ENCODE measurements at places on chromosomes 1 and 21.
A peak's percentile ranks its signal among the peaks of the same experiment; 100 is the strongest.

DNA sequence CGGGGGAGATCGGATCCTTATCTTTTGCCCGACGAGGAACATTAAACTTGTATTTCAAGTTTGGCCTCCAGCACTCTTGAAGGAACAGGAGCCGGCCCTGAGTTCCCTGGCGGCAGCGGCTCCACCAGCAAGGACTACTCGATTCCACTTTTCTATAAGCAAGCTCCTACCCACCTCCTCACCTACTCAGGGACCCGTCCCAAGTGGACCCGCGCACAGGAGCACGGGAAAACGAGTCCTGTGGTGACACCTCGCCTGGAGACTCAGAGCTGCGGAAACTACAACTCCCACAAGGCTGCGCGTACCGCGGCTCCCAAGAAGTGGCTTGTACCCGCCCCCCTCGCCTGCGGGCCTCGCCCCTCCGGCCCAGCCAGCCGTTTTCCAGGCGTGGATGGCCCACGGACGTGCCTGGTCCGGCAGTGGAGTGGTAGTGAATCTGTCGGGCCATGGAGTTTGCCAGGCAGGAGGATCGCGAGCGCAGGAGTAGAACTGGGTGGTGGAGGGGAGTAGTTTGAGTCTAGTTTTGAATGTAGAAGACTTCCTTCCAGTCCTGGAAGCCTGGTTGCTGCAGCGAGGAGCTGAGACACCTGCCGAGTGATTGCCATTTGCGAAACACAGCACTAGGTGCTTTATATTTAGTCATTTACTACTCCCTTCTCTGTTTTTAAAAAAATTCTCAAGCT is at the start of gene ACP6:
ACP6 (minus strand) TSS at position 206 of the 683 bp plus-strand sequence. CDS start 476 bp downstream, outside the sequence.
- peak; percentile 97 for DNase-seq

DNA sequence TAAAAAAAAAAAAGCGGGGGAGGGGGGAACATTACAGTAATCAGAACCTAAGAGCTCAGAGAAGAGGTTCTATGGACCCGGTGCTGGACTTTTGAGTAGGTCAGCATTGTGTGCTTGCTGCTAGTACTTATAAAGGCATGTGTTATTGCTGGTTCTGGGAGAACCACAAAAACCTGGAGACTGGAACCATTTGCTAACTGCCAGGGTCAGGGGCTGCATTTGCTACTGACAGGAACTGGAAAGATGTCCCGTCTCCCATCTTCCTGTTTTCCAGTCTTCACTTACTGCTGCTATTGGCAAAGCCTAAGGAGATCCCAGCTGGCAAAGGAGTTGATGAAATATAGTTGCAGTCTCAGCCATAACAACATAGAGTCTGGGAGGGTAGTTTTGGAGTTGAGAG is 4.3 kb downstream of the RNF2 start:
- no peak for DNase-seq

DNA sequence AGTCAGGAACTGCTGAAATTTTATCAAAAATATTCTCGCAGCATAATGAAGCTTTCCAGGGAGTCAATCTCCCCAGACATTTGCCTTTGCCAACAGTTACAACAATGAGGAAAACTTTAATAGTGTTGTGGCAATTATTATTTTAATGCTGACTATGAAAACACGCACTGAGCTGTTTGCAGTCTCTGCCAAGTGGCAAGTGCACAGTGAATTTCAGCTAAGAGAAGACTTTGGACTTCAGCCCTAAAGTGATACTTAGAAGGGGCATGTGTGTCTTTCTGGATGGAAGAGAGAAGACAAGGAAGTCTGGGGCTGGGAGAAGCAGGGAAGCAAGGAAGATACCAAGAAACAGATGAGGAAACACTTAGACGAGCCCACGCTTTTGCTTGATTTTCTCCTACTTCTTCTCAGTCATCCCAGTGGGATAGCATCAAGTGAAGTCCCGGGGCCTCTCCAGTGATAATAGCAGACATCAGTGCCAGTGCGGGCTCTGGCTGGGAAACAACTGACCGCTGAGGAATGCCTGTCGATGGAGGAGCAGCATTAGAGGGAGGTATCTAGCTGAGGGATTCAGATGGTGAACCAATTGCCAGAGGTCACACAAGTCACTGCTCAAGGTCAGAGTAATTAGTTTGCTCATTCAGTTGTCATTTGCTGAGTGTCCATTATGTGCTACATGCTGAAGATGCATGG is 196.3 kb downstream of the TTLL7 start:
- DNase-seq = no peak

GRCh38 chr21:30936207-30936606 is 54.8 kb upstream of the KRTAP11-1 start:
- DNase-seq = no peak

- no peak for DNase-seq
These were observed 1526.5 kb upstream of the TPTE start for GRCh38 chr21:8994640-8995511.

- peak; percentile 44 for DNase-seq
These were observed 771 bp downstream of the ABCD3 start for GRCh38 chr1:94418664-94419655.

GRCh38 chr1:231171623-231172197 is 9.9 kb downstream of the TRIM67 start:
- no peak for DNase-seq

- DNase-seq = no peak
These were observed 407 bp downstream of the GALNT2 start for GRCh38 chr1:230067419-230067870.

GRCh38 chr1:63988941-63989340 is 214.5 kb upstream of the UBE2U start:
- DNase-seq = no peak

- DNase-seq = no peak
These were observed 50.5 kb downstream of the CNN3 start for GRCh38 chr1:94876362-94876761.

GRCh38 chr1:228275430-228276173 is 67.8 kb downstream of the OBSCN start:
- no peak for DNase-seq

DNA sequence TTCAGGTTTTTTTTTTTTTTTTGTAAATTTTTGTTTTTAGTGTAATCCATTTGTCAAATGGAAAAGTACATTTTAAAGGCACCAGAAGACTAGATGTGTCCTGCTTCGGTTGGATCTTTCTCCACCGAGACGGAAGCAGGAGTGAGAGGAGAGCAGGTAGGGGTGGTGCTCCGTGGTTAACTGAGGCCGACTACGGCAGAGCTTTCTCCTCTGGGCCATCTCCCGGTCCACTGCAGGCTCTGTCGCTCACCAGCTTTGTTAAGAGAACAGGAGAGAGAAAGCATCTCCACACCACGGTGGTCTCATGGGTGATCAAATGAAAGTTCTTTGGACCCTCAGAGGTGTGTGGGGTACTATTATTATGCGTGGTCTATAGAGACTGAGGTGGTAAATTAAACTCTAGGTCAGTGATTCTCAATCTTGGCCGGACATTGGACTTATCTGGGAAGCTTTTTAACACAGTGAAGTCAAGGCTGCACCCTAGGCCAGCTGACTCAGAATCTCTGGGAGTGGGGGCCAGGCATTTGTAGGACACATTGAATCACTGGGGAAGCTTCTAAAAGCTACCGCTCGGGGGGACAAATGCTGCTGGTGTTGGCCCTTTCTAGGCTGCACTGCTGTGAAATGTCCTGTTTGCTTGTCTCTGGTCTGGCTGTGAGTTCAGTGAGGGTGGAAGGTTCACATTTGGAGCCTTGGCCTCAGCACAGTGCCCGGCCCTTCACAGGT is 25.0 kb downstream of the ABCA4 start:
- DNase-seq = no peak

DNA sequence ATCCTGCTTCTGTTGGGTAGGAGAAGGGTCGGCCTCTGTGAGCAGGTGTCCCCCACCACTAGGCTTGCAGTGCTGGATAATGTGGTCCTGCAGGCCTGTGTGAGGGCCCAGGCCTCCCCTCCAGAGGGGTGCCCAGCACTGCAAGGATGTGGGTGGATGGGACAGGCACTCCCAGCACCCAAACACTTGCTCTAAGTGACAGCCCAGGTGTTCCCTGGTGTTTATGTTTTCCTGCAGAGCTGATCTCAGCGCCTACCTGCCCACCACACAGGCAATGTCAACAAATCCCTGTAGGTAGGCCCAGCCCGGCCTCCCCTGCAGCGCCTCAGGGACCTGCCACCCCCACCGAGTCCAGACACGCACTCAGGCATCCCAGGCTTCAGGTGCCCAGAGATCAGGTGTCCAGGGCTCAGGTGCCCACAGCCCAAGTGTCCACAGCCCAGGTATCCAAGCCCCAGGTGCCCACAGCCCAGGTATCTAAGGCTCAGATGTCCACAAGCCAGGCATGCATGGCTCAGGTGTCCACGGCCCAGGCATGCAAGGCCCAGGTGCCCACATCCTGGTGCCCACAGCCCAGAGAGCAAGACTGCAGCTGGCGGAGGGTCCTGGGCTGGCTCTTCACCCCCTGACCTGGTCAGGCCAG is 59.2 kb downstream of the WNT9A start:
- no peak for DNase-seq

DNA sequence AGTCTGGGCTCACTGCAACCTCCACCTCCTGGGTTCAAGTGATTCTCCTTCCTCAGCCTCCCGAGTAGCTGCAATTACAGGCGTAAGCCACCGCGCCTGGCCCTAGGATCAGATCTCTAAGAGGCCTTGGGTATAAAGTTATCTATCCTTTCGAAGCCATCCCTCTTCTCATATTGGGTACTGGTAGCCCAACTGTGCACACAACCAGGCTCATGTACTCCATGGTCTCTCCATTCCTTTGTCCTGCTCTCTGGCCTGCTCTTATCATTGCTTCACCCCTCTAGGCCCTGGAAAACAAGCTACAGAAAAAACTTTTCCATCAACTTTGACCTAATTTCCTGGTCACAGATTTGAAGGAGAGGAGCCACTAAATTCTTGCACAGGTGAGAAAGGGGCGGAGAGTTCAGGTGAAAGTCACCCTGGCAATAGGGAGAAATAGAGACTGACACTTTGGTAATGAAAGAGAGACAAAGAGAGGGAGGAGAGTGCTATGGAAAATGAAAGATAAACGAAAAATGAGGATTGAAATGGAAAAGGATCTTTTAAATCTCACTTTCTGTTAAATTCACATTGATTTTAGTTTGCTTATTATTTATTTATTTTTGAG is 6.0 kb downstream of the TXNIP start:
- DNase-seq = no peak

- no peak for DNase-seq
These were observed 15.2 kb upstream of the NBL1 start for GRCh38 chr1:19628879-19629278.

DNA sequence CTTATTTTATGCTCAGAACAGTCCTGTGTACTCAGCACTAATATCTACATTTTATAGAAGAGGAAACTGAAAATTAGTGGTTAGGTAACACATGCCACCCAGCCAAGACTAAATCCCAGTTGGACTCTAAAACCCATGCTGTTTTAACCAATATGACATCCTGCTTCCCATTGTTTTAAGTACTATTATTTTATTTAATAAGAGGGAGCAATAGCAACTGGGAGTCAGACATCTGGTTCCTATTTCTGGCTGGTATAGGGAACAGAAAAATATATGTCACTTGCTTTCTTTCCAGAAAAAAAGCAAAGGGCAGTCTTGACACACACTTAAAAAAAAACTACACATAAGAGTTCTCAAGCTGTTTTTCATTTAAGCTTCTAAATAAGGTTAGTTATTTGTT is 11.9 kb downstream of the KLHL12 start:
- DNase-seq = no peak

- DNase-seq = no peak
These were observed 1058.1 kb upstream of the TMPRSS15 start for GRCh38 chr21:19461481-19462205.

DNA sequence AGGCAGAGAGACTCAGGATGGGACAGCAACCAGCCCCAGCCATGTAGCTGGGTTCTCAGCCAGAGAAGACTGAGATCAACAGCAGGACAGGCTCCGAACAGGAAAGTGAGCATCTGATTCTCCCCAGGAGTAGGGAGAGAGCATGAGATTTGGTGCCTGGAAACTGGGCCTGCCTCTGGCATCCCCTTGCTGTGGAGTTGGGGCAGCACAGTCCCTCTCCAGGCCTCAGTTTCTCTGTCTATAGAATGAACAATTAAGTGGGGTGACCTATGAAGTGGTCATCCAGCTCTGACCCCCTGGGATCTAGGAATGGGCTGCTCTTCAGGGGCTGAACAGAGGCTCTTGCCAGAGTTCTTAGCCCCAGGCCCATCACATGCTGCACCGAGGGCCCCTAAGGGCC is 55.6 kb downstream of the KLHDC7A start:
- no peak for DNase-seq

Measured in NCI-H187 (cell line).